ENCODE measurements at places on chromosomes 6 and 20. TPM values are rescaled to one million over a fixed set of nuclear protein-coding genes. Genes with fewer than 3 reads are reported as not detected.

The CLDN20 gene
- total RNA-seq = not detected

The TRIM31 gene
- total RNA-seq = not detected

The HRH3 gene
- not detected for total RNA-seq

The RIPOR2 gene
- total RNA-seq = 364 TPM

The CCN5 gene
- not detected for total RNA-seq

The PDYN gene
- not detected for total RNA-seq

The HLA-DQA1 gene
- 18.2 TPM for total RNA-seq

The CLPSL2 gene
- total RNA-seq = not detected

The FOXS1 gene
- total RNA-seq = not detected

GRCh38 chr20:52805296-52805571 lies 166.9 kb upstream of the TSHZ2 start:
- H3K4me1 ChIP-seq = no peaks in the 10 kb centered on the region
- H3K36me3 ChIP-seq = no peaks in the 10 kb centered on the region
- H3K27ac ChIP-seq = no peak overlapping the region
- no peak overlapping the region for H3K4me3 ChIP-seq
- H3K27me3 ChIP-seq = peaks cover 26% of the 10 kb centered on the region

DNA sequence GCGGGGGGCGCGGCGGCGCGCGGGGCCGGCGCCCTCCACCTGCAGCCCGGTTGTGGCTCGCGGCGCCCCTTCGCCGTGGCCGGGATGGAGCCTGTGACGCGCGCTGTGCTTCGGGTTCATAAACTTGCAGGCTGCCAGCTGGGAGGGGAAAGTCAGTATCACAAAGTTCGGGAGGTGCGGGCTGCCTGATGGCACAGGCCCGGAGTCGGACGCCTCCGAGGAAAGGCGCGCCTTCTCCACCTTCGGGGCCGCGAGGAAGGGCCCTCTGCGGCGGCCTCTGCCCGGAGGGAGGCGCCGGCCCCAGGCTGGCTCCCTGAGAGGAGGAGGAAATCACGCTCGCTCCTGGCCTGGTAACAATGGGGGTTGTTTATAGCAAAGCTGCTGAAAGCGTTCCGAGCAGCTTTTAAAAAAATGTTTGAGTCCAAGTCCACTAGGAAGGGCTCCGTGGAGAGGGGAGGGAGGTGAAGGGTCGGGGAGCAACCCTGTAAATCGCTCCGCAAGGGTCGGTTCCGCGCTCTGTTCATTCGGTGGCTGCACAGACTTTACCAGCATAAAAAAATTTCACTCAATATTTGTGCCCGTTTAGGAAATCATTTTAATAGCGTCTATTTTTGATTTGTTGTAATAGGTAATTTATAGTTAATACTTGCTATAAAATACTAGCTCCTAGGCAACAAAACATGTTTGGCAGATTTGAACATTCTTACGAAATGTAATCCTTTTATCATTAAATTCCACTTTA lies 1.0 kb downstream of the AFDN start:
- peaks cover 6% of the 10 kb centered on the region for H3K27me3 ChIP-seq
- H3K36me3 ChIP-seq = no peaks in the 10 kb centered on the region
- DNase-seq = peak; percentile 13
- peak overlapping the region; percentile 81 for H3K27ac ChIP-seq
- H3K4me1 ChIP-seq = peaks cover 46% of the 10 kb centered on the region

DNA sequence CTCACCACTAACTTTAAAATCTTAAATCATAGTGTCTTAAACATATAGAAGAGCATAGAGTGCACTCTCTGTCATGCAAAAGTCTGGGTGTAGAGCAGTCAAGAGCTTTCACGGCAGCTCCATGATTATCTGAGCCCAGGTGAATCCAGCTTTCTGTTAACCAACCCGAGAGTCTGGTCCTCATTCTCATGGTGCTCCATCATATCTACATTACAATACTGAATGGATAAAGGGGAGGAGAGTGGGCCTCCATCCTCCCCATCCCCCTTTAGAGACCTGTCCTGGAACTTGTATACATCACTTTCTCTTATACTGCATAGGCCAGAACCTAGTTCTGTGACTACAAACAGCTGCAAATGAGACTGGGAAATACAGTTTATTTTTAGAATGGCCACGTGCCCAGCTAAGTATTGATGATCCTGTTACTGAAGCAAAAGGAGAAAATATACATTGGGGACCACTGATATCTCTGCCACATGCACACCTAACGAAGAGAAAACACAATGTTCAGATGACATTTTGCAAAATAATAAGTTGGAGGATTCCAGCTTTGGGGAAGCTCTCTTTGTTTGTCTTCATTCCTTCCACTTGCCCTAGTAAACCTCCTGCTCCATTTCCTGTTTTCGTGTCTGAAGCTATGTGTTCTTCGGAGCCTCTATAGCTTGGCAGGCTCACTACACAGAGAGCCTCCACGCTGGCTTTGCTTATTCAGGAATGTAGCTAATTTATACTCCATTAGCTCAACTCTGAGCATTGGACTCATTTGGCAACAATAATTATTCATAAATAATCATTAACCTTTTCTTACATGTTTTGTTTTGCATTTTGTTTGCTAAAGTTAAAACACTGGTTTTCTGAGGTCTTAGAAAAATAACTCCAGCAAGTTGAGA lies 110.1 kb downstream of the IYD start:
- peaks cover 4% of the 10 kb centered on the region for H3K36me3 ChIP-seq
- H3K4me3 ChIP-seq = no peak overlapping the region
- no peak for DNase-seq
- no peaks in the 10 kb centered on the region for H3K4me1 ChIP-seq
- peaks cover 7% of the 10 kb centered on the region for H3K27me3 ChIP-seq
- no peak overlapping the region for H3K27ac ChIP-seq

- H3K27ac ChIP-seq = no peak overlapping the region
- H3K4me1 ChIP-seq = peaks cover 3% of the 10 kb centered on the region
- H3K36me3 ChIP-seq = peaks cover 3% of the 10 kb centered on the region
- no peaks in the 10 kb centered on the region for H3K27me3 ChIP-seq
- no peak overlapping the region for H3K4me3 ChIP-seq
Observed at GRCh38 chr6:42260396-42260888, 42.8 kb upstream of the MRPS10 start.

- H3K27me3 ChIP-seq = no peaks in the 10 kb centered on the region
- peak overlapping the region; percentile 59 for H3K4me3 ChIP-seq
- peak; percentile 57 for DNase-seq
- H3K4me1 ChIP-seq = peaks cover 67% of the 10 kb centered on the region
- H3K27ac ChIP-seq = peak overlapping the region; percentile 97
Observed at GRCh38 chr20:48750941-48751635, 76.7 kb downstream of the PREX1 start.

DNA sequence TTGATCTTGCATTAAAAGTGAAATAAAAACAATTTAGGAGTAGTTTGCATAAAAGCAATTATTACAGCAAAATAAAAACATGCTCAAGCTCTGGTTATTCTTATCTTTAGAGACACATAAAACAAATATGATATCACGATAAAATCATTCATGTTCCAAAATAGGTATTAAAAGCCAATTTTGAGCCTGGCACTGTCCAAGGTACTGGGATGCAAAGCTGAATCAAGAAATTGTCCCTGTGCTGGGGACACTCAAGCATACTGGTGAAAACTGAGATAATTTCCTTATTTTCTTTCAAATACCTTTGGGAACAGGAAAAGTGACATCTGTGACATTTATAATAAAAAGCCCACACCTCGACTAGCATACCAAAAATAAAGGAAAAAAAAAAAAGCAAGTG lies 931 bp upstream of the MTCL3 start:
- H3K36me3 ChIP-seq = peaks cover 2% of the 10 kb centered on the region
- H3K4me1 ChIP-seq = peaks cover 24% of the 10 kb centered on the region
- no peak overlapping the region for H3K27ac ChIP-seq
- no peak for DNase-seq

GRCh38 chr6:76707630-76708029 lies 635.2 kb upstream of the IMPG1 start:
- H3K4me1 ChIP-seq = no peaks in the 10 kb centered on the region
- no peak overlapping the region for H3K4me3 ChIP-seq
- no peak overlapping the region for H3K27ac ChIP-seq
- DNase-seq = no peak

DNA sequence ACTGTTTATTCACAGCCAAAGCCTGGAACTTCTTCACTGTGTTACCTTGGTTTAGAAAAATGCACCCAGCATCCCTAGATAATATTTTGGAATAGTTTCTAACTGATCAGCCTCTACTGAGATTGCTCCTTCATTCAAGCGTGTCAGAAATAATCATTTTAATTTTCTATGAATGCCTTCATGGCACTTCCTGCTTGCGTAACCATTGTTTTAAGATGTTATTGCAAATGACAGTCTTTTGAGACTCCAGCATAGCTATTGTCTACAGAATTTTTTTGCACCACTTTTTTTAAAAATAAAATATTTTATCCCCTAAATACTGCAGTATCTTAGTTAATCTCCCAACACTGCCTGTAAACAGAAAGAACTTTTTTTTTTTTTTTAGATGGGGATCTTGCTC lies 213.1 kb downstream of the PHACTR1 start:
- H3K27me3 ChIP-seq = peaks cover 44% of the 10 kb centered on the region
- DNase-seq = no peak
- H3K4me3 ChIP-seq = no peak overlapping the region
- no peaks in the 10 kb centered on the region for H3K4me1 ChIP-seq
- H3K27ac ChIP-seq = no peak overlapping the region

DNA sequence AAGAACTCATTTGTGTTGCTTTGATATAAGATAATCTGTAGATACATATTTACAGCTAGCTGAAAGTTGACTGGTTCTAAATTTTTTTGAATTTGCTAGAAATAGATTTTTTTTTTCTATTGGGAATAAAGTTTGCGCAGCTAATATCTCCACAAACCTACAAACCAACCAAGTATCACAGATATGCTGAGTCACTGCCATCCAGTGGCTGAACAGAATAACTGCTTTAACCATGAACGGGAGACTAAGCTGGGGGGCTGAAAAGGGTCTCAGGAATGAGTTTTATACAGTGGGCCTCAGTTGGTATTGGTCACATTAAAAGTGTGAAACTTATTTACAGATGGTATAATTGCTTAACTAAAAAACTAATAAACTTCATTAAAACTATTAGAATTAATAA lies 326.7 kb upstream of the CNR1 start:
- DNase-seq = no peak
- no peak overlapping the region for H3K4me3 ChIP-seq
- H3K36me3 ChIP-seq = no peaks in the 10 kb centered on the region
- H3K27me3 ChIP-seq = peaks cover 32% of the 10 kb centered on the region

DNA sequence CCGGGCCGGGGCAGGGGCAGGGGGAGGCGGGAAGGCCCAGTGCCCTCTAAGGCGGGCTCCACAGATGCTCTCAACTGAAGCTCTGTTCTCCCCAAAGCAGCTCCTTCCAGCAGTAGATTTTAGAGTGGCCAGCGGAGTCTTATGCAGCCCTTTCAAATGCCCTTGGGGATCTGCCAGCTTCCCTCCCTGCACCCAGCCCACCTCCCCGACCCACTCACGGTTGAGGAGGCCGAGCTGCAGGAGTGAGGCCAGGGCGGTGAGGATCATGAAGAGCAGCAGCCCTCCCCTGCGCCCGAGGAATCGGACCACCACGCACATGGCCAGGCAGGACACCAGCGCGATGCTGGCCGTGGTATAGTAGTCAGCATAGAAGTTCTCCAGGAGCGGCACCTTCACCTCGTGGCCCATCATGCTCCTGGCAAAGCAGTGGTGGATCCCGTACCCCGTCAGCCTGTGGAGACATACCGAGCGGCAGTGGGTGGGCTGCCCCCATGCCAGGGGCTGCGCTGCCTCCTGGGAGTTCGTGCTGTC lies 28.0 kb downstream of the PSMG4 start:
- H3K27me3 ChIP-seq = no peaks in the 10 kb centered on the region
- no peak overlapping the region for H3K4me3 ChIP-seq
- DNase-seq = no peak

- no peak overlapping the region for H3K4me3 ChIP-seq
- peaks cover 62% of the 10 kb centered on the region for H3K4me1 ChIP-seq
- peaks cover 5% of the 10 kb centered on the region for H3K36me3 ChIP-seq
- DNase-seq = no peak
Observed at GRCh38 chr6:41197234-41197633, 3.7 kb downstream of the TREML2 start.

- no peak for DNase-seq
- no peak overlapping the region for H3K4me3 ChIP-seq
- peaks cover 22% of the 10 kb centered on the region for H3K36me3 ChIP-seq
- H3K27me3 ChIP-seq = no peaks in the 10 kb centered on the region
- H3K27ac ChIP-seq = no peak overlapping the region
Observed at GRCh38 chr20:37781626-37782025, 87.8 kb downstream of the CTNNBL1 start.

DNA sequence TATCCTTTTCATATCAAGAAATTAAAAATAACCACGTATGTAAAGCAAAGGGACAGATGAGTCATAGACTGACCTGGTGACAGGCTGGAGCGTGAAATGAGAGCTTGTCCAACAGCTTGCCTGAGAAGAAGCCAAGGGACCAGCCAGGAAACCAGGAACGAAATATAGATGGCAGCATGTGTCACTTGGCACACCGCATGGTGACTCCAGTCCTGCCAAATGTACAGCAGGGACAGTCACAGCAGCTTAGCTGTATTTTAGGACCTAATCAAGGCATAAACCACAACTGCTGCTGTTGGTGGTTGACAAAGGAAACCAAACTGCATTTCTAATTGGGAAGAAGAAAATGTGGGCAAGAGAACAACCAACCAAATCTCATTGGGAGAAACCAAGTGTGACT lies 755.0 kb downstream of the TFAP2A start:
- H3K36me3 ChIP-seq = no peaks in the 10 kb centered on the region
- H3K4me1 ChIP-seq = no peaks in the 10 kb centered on the region
- DNase-seq = no peak
- no peak overlapping the region for H3K4me3 ChIP-seq
- H3K27ac ChIP-seq = no peak overlapping the region

DNA sequence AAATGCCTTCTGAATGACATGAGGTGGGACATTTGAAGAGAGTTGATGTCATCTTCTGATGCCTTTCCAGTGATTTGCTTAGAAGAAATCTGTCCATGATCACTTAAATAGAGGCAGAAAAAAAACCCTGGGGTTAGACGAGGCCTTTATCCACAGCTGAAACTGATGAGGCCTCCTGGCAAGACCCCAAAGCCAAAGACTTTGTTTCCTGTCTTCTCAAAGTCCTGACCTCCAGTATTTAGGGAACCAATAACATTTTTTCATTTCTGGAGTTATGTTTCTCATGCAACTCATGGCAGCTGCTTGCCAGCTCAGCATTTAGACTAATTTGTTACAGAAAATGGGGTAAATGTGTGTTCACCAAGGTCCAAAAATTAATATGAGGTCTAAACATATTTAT lies 248.0 kb upstream of the PRDM1 start:
- DNase-seq = no peak
- no peaks in the 10 kb centered on the region for H3K36me3 ChIP-seq
- H3K4me1 ChIP-seq = peaks cover 5% of the 10 kb centered on the region
- no peak overlapping the region for H3K27ac ChIP-seq

GRCh38 chr20:37527638-37528445 lies at the start of gene BLCAP:
Gene BLCAP, minus strand, starts transcription at chr20:37527876. Its CDS starts 8,702 bp downstream, at chr20:37519174.
- H3K4me1 ChIP-seq = peaks cover 52% of the 10 kb centered on the region
- DNase-seq = peak; percentile 90
- H3K27ac ChIP-seq = peak within 1 kb of the TSS; percentile 99

GRCh38 chr6:15908871-15909270 lies 220.0 kb upstream of the MYLIP start:
- peaks cover 5% of the 10 kb centered on the region for H3K36me3 ChIP-seq
- H3K4me1 ChIP-seq = no peaks in the 10 kb centered on the region
- H3K27me3 ChIP-seq = peaks cover 19% of the 10 kb centered on the region
- no peak for DNase-seq
- H3K27ac ChIP-seq = no peak overlapping the region

GRCh38 chr20:10022625-10023024 lies 12.2 kb upstream of the ANKEF1 start:
- H3K4me3 ChIP-seq = no peak overlapping the region
- no peak overlapping the region for H3K27ac ChIP-seq
- no peaks in the 10 kb centered on the region for H3K36me3 ChIP-seq
